ENCODE measurements at places on chromosomes 2 and 18. TPM values are rescaled to one million over a fixed set of nuclear protein-coding genes. Genes with fewer than 3 reads are reported as not detected.
A peak's percentile ranks its signal among the peaks of the same experiment; 100 is the strongest.

The ATP5MC3 gene
- total RNA-seq = 99.2 TPM

- H3K4me1 ChIP-seq = no peaks in the 10 kb centered on the region
- H3K4me3 ChIP-seq = no peak overlapping the region
Observed at GRCh38 chr2:52107124-52107523, 1075.2 kb upstream of the NRXN1 start.

DNA sequence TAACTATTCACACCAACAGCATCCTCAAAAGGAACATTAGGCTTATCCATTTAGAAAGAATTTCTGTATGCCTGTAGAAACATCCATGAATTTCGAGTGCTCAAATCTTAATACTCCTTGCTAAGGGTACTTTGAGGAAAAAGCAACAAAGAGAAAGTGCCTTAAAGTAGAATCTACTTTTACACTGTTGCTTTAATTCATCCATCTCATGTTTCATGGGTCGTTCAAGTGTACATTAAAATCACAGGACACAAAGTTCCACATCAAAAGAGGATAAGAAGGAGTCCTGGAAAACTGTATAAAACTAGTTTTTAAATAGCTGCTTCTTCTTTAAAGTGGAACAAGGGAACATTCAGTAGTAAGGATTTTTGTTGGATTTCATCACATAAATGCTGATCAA lies 54.5 kb downstream of the LRP1B start:
- H3K4me1 ChIP-seq = no peaks in the 10 kb centered on the region

GRCh38 chr2:46576875-46577274 lies 97.5 kb downstream of the TMEM247 start:
- DNase-seq = no peak
- H3K27me3 ChIP-seq = no peaks in the 10 kb centered on the region
- H3K4me1 ChIP-seq = no peaks in the 10 kb centered on the region
- H3K4me3 ChIP-seq = no peak overlapping the region
- H3K27ac ChIP-seq = no peak overlapping the region

The CRYGA gene
- not detected for total RNA-seq

- no peak overlapping the region for H3K27ac ChIP-seq
- no peaks in the 10 kb centered on the region for H3K27me3 ChIP-seq
- DNase-seq = peak; percentile 80
Observed at GRCh38 chr2:212912445-212913103, 238.8 kb downstream of the IKZF2 start.

DNA sequence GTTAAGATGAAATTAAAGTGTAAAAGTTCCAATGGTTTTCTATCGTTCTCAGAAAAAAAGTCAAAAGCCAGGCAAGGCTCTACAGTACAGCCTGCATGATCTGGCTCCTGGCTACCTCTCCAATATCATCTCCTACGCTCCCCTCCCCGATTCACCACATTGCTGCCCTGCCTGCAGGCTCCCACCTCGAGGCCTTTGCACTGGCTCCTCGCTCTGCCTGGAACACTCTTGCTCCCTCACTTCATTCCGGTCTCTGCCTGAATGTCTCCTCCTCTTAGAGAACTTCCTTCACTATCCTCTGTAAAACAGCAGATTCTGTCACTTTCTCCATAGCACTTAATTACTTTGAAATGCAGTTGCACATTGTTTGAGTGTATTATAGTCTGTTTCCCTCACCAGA lies 72.5 kb downstream of the KLF7 start:
- H3K4me1 ChIP-seq = peaks cover 62% of the 10 kb centered on the region
- no peak for DNase-seq
- no peak overlapping the region for H3K4me3 ChIP-seq
- no peaks in the 10 kb centered on the region for H3K36me3 ChIP-seq

The ABHD3 gene
- total RNA-seq = 33.4 TPM

DNA sequence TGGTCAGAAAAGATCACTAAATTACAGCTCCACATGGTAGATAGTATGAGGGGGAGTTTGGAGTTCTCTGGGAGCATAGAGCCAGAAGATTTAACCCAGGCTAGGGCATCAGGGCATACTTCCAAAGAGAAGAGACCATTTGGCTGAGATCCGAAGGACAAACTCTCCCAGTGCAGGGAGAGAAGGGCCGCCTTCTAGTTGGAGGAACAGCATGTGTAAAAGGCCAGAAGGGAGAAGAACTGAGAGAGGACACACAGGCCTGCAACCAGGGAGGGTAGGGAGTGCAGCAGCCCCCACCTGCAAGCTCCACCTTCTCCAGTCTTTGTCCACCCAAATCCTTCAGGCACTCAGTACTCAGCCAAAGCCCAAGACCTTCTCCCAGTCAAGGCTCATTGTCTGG lies 182.0 kb downstream of the GFPT1 start:
- peak overlapping the region; percentile 49 for H3K27ac ChIP-seq
- no peak for DNase-seq
- no peaks in the 10 kb centered on the region for H3K36me3 ChIP-seq
- H3K4me3 ChIP-seq = no peak overlapping the region
- H3K4me1 ChIP-seq = no peaks in the 10 kb centered on the region
- H3K27me3 ChIP-seq = no peaks in the 10 kb centered on the region

GRCh38 chr18:9475643-9476591 lies 604 bp downstream of the RALBP1 start:
- H3K27me3 ChIP-seq = no peaks in the 10 kb centered on the region
- peak overlapping the region; percentile 93 for H3K4me3 ChIP-seq
- H3K4me1 ChIP-seq = no peaks in the 10 kb centered on the region
- H3K27ac ChIP-seq = peak overlapping the region; percentile 90
- peaks cover 16% of the 10 kb centered on the region for H3K36me3 ChIP-seq

The IL18RAP gene
- total RNA-seq = not detected

GRCh38 chr18:23890589-23890988 lies 124.0 kb upstream of the TTC39C start:
- no peak overlapping the region for H3K27ac ChIP-seq
- H3K27me3 ChIP-seq = no peaks in the 10 kb centered on the region
- peaks cover 4% of the 10 kb centered on the region for H3K36me3 ChIP-seq
- H3K4me3 ChIP-seq = no peak overlapping the region

GRCh38 chr2:26934335-26934724 lies 36.1 kb upstream of the MAPRE3 start:
- H3K4me3 ChIP-seq = no peak overlapping the region
- H3K27me3 ChIP-seq = no peaks in the 10 kb centered on the region
- H3K4me1 ChIP-seq = no peaks in the 10 kb centered on the region
- no peak overlapping the region for H3K27ac ChIP-seq

The C2orf78 gene
- not detected for total RNA-seq

The NR4A2 gene
- total RNA-seq = not detected

The DNAJC27 gene
- 3.6 TPM for total RNA-seq

The NETO1 gene
- 1.2 TPM for total RNA-seq

The CBLN2 gene
- total RNA-seq = not detected

- H3K27ac ChIP-seq = no peak overlapping the region
- no peaks in the 10 kb centered on the region for H3K27me3 ChIP-seq
- no peak overlapping the region for H3K4me3 ChIP-seq
- H3K36me3 ChIP-seq = no peaks in the 10 kb centered on the region
Observed at GRCh38 chr18:22088996-22089640, 80.3 kb upstream of the GATA6 start.

GRCh38 chr2:233389601-233390125 lies 35.4 kb downstream of the DGKD start:
- peak; percentile 52 for DNase-seq
- peaks cover 34% of the 10 kb centered on the region for H3K4me1 ChIP-seq
- H3K27ac ChIP-seq = peak overlapping the region; percentile 84
- no peaks in the 10 kb centered on the region for H3K27me3 ChIP-seq
- H3K4me3 ChIP-seq = no peak overlapping the region
- H3K36me3 ChIP-seq = peaks cover 25% of the 10 kb centered on the region

The CROCC2 gene
- not detected for total RNA-seq

The LCT gene
- total RNA-seq = not detected

GRCh38 chr2:46430992-46431391 lies 48.4 kb upstream of the TMEM247 start:
- H3K36me3 ChIP-seq = no peaks in the 10 kb centered on the region
- H3K4me1 ChIP-seq = no peaks in the 10 kb centered on the region
- no peak for DNase-seq
- no peaks in the 10 kb centered on the region for H3K27me3 ChIP-seq
- no peak overlapping the region for H3K27ac ChIP-seq
- H3K4me3 ChIP-seq = no peak overlapping the region

DNA sequence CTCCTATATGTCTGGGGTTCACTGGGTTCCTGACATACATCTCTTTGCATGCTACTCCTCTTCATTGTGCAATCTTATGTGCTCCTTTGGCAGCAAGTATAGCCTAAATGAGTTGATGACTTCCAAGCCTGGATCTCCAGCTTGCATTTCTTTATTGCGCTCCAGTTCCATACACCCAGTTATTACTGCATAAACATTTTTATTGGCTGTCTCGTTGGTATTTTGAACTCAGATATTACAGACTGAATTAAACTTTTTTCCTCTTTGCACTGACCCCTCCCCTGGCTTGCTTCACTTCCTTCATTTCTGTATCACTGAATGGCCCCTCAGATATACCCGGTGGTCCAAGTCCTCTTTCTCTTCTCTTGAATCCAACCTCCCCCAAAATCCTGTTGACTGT lies 219.2 kb downstream of the MC4R start:
- no peak overlapping the region for H3K4me3 ChIP-seq
- DNase-seq = no peak
- H3K27me3 ChIP-seq = no peaks in the 10 kb centered on the region
- no peak overlapping the region for H3K27ac ChIP-seq

The TXNDC2 gene
- total RNA-seq = not detected

The ACTG2 gene
- total RNA-seq = 978 TPM

- peaks cover 14% of the 10 kb centered on the region for H3K4me1 ChIP-seq
- peak overlapping the region; percentile 76 for H3K4me3 ChIP-seq
- H3K27ac ChIP-seq = peak overlapping the region; percentile 80
- DNase-seq = peak; percentile 46
- H3K27me3 ChIP-seq = peaks cover 50% of the 10 kb centered on the region
Observed at GRCh38 chr2:222424729-222425671, 657 bp downstream of the SGPP2 start.

The COL6A3 gene
- 411 TPM for total RNA-seq

GRCh38 chr18:59646963-59647307 lies 50.3 kb downstream of the CCBE1 start:
- DNase-seq = no peak
- H3K27ac ChIP-seq = no peak overlapping the region
- H3K27me3 ChIP-seq = no peaks in the 10 kb centered on the region
- H3K4me3 ChIP-seq = no peak overlapping the region
- H3K36me3 ChIP-seq = no peaks in the 10 kb centered on the region

DNA sequence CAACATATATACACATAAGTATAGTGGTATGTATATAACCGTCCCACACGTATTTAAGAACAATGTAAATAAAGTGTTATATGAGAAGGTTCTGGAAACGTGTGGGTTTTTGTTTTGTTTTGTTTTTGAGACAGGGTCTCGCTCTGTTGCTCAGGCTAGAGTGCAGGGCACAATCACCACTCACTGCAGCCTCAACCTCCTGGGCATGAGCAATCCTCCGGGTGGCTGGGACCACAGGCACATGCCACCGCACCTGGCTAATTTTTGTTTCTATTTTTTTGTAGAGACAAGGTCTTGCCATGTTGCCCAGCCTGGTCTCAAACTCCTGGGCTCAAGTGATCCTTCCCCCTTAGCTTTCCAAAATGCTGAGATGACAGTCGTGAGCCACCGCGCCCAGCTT lies 6.2 kb downstream of the ADAM17 start:
- H3K4me1 ChIP-seq = peaks cover 29% of the 10 kb centered on the region
- no peak overlapping the region for H3K4me3 ChIP-seq
- no peak overlapping the region for H3K27ac ChIP-seq
- H3K27me3 ChIP-seq = no peaks in the 10 kb centered on the region
- H3K36me3 ChIP-seq = no peaks in the 10 kb centered on the region

- H3K4me1 ChIP-seq = no peaks in the 10 kb centered on the region
- no peak overlapping the region for H3K27ac ChIP-seq
- no peak overlapping the region for H3K4me3 ChIP-seq
- H3K27me3 ChIP-seq = no peaks in the 10 kb centered on the region
- no peaks in the 10 kb centered on the region for H3K36me3 ChIP-seq
Observed at GRCh38 chr2:184685999-184686841, 87.9 kb downstream of the ZNF804A start.

The UGT1A3 gene
- not detected for total RNA-seq

- peak overlapping the region; percentile 83 for H3K27ac ChIP-seq
- peaks cover 83% of the 10 kb centered on the region for H3K4me1 ChIP-seq
- peak; percentile 87 for DNase-seq
Observed at GRCh38 chr18:48922801-48923730, 27.7 kb downstream of the SMAD7 start.

The PROC gene
- 6.8 TPM for total RNA-seq

- H3K27ac ChIP-seq = no peak overlapping the region
- DNase-seq = no peak
- H3K4me3 ChIP-seq = no peak overlapping the region
- peaks cover 38% of the 10 kb centered on the region for H3K4me1 ChIP-seq
Observed at GRCh38 chr2:219511547-219512325, 2.5 kb upstream of the ASIC4 start.

The IL36G gene
- total RNA-seq = not detected

DNA sequence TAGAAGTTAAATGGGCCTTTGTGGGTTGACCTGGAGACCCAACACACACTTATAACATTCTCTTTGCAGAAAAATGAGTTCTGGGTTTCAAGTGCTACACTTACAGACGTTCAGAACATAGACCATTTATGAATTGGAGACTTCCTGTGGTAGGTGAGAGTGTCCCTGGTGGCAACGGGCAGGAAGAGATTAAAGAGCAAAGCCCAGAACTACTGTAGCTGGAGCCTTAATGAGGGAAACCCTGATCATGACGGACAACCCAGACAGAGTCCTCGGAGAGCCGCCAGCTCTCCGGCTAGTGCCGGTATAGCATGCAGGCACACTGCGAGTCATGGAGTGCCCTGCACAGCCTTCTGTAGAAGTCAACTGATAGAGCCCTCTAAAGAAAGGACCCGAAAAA lies 44.5 kb upstream of the RMDN2 start:
- no peak for DNase-seq
- H3K4me1 ChIP-seq = no peaks in the 10 kb centered on the region
- H3K27me3 ChIP-seq = no peaks in the 10 kb centered on the region
- H3K27ac ChIP-seq = no peak overlapping the region

DNA sequence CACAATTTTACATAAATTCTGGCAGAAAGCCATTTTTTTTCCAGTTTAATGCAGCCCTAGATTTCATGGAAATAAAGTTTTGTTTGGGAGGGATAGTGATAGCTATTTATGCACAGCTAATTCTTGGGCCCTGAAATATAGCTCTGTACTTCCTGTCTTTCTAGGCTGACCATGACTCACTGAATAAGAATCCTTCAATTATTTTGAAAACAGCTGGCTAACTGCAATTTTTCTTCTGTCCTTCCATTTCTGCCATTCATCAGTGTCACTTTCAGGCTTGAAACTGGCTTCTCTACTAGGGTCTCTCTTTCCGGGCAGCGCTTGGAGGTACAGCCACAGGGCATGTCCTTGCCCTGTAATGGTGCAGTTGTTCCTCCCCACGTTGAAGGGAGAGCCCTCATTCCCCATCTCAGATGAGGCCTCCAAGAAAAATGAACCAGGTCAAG lies 97.1 kb upstream of the TMEM178A start:
- H3K4me3 ChIP-seq = no peak overlapping the region
- no peak overlapping the region for H3K27ac ChIP-seq
- H3K36me3 ChIP-seq = no peaks in the 10 kb centered on the region

- DNase-seq = no peak
- H3K36me3 ChIP-seq = peaks cover 85% of the 10 kb centered on the region
- peaks cover 22% of the 10 kb centered on the region for H3K4me1 ChIP-seq
- H3K27ac ChIP-seq = peak overlapping the region; percentile 33
- H3K4me3 ChIP-seq = no peak overlapping the region
Observed at GRCh38 chr2:217816396-217816869, 186.4 kb downstream of the TNS1 start.
